ENCODE measurements at places on chromosomes 11 and 22.
A peak's percentile ranks its signal among the peaks of the same experiment; 100 is the strongest.

GRCh38 chr22:37243402-37244113, 511 bp downstream of the RAC2 start:
- DNase-seq, result no peak

DNA sequence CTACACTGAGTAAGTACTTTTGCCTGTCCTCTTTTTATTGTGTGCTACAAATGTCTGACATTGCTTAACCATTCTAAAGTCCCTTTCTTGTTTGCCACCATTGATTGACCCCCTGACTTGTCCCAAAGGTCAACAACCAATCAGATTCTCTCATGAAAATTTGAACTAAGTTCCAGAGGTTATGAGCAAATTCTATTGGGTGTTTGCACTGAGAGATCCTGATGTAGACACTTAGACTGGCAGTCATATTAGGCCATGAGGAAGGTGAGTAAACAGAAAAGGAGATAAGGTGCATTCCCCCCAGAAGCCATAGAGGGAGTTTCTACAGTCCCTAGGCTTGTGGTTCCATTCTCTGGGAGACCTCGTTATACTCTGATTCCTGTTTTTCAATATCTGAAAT, 101.3 kb upstream of the E2F8 start:
- DNase-seq, result no peak

DNA sequence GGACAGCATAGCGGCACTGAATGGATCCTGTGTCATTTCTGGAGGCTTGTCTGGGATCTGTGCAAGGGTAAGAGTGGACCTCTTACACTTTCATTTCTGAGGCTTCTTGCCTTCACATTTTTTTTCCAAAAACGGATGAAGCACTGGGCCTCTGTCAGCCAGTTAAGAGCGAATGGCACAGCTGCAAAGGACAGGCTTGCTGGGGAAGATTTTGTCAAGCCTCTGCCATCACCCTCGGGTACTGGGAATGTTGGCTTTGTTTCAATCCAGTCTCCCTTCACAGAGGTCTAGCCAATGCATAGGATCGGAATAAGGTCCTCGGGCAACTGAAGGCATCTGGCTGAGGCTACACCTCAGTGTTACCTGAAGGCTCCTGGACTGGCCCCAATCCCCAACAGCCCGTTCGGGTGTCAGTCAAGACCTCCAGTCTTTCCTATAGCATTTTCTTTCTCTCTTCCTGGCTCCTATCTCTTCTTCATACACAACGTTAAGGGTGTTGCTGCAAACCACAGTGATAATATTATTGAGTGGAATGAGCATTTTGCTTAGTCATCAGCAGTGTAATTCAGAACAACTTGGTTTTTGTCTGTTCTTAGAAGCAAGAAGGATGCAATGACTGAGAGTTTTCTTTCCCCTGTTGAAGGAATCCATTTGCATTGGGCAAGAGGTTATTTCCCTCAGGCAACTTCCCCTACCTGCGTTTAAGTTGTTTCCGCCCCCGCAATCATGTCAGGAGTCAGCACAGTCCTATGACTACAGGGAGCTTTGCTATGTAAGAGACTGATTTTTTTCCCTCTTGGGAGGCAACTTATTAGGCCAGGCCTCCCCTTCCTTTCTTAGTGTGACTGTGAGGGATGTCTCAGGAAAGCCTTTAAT, 22.8 kb downstream of the NPAT start:
- DNase-seq, result peak; percentile 73

GRCh38 chr11:24872186-24872585, 375.3 kb downstream of the LUZP2 start:
- no peak for DNase-seq

DNA sequence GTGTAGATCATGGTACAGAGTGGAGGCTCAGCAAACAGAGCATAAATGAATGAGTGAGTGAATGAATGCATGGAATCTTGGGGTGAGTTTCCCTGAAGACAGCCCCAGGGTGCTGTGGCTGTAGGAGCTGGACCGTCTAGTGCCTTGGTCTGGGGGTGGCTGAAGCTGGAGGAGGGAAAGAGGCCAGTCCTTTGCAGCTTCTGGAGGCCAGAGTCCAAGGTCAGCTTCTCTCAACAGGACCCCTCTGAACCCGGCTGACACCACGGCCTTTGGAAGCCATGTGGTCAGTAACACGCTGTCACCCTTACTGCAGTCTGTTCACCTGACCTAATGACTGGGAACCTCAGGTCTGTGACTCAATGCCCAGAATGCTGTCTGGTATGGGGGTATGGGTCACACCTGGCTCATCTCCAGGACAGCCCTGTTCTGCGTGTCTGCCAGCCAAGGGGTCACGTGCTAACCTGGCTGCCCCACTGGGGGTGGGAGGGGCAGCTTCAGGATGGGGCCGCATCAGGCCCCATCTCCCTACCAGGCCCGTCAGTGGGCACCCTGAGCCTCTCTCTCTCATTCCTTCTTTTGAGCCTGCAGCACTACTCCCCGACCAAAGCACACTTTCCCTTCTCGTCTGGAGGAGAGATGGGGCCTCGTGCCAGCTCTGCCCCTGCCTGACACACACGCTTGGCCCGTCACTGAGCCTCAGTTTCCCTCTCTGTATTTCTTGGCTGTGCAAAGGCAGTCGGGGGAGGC, 24.1 kb upstream of the CHKA start:
- DNase-seq, result no peak

- no peak for DNase-seq
Observed at GRCh38 chr11:46747150-46747549, 28.1 kb downstream of the F2 start.

- DNase-seq, result peak; percentile 85
Observed at GRCh38 chr11:34053161-34053686, 1.7 kb downstream of the CAPRIN1 start.

GRCh38 chr11:554428-555226, 5.9 kb downstream of the LMNTD2 start:
- peak; percentile 81 for DNase-seq

- DNase-seq, result no peak
Observed at GRCh38 chr11:116804001-116804400, 12.3 kb upstream of the APOA5 start.

- no peak for DNase-seq
Observed at GRCh38 chr11:85590848-85591483, 36.2 kb downstream of the DLG2 start.

- no peak for DNase-seq
Observed at GRCh38 chr11:76665921-76666351, 4.6 kb downstream of the LRRC32 start.

- no peak for DNase-seq
Observed at GRCh38 chr11:110812086-110812733, 100.0 kb upstream of the ARHGAP20 start.

- DNase-seq, result no peak
Observed at GRCh38 chr11:12853652-12854296, 155.3 kb upstream of the RASSF10 start.

DNA sequence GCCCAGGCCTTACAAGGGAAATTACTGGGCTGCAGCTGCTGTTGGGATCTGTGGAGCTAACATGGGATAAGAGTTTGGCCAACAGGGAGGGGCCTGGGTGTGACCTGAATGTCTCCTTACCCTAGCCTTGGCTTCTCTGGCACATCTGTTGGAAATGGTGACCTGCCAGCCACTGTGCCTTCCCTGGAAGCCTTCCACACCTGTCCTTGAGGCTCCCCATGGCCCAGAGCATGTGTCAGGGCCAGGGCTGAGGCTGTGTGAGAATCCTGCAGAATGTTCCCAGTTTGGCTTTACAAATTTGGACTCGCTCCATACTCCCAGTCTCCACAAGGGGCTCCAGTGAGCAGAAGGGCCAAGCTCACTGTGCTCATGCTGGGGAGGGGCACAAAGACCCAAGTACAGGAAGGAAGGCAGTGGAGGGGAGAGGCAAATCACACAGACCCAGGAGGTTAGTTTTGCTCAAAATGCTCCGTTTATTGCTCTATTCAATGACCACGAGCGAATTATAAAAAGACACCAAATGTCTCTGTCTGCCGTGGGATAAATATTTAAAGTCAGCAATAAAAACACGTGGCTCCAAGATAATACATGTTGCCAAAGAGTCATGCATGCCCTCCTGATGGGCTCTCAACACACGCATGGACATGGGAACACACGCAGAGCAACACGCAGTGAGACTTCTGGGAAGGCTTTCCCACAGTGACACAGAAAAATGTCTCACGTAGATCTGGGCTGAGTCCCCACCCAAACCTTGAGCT, 1.7 kb upstream of the IGSF22 start:
- peak; percentile 66 for DNase-seq

GRCh38 chr11:106986673-106987072, 31.6 kb downstream of the GUCY1A2 start:
- no peak for DNase-seq

DNA sequence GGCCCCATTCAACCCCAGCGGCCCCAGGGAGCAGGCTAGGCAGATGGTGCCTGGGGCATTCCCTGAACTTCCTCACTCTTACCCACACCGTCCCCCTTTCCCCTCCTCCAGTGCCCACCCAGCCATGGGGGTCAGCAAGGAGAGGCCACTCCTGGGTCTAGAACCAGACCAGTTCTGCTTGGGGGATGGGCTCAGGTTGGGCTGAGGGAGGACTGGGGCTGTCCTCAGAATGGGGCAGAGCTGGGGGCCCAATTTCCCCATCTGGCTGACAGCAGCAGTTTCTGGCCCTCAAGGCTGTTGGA, 12.4 kb downstream of the SCYL1 start:
- DNase-seq, result no peak

DNA sequence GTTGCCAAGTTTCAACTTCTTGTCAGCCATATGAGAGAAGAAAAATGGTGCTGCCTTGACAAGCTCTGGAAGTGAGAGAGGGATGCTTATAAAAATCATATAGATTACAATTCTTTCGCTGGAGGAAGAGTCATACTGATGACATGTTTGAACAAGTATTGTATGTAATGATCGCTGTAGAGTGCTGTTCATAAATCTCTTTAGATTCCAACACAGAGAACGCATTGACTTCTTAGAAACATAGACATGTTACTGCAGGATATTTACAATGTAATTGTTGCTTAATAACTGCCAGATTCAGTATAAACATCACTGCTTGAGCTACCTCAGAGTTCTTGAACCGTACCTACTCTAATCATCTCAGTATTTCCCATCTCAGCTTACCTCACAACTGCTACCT, 571.6 kb downstream of the LUZP2 start:
- no peak for DNase-seq

DNA sequence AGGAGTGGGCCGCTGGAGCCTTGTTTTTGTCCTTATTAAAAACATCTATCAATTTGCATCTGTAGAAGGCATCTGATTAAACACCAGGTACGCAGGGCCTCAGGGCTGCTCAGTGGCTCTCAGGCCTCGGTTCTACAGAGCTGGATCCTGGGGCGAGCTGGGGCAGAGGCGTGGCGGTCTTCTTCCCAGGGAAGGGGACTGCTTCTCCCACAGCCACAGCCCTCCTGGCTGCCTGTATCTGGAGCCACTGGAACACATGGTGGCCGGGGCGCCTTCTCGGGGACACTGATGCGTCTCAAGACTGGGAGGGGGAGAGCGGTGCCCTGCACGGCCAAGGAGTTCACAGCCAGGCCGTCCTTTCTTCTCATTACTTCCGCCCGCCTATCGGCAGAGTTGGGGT, 1178.2 kb downstream of the BRD1 start:
- no peak for DNase-seq

- DNase-seq, result no peak
Observed at GRCh38 chr11:128146926-128147605, 440.3 kb downstream of the ETS1 start.

- no peak for DNase-seq
Observed at GRCh38 chr22:49923445-49923844, 5.0 kb downstream of the CRELD2 start.

GRCh38 chr22:11605468-11605981, 3922.5 kb upstream of the OR11H1 start:
- DNase-seq, result no peak

DNA sequence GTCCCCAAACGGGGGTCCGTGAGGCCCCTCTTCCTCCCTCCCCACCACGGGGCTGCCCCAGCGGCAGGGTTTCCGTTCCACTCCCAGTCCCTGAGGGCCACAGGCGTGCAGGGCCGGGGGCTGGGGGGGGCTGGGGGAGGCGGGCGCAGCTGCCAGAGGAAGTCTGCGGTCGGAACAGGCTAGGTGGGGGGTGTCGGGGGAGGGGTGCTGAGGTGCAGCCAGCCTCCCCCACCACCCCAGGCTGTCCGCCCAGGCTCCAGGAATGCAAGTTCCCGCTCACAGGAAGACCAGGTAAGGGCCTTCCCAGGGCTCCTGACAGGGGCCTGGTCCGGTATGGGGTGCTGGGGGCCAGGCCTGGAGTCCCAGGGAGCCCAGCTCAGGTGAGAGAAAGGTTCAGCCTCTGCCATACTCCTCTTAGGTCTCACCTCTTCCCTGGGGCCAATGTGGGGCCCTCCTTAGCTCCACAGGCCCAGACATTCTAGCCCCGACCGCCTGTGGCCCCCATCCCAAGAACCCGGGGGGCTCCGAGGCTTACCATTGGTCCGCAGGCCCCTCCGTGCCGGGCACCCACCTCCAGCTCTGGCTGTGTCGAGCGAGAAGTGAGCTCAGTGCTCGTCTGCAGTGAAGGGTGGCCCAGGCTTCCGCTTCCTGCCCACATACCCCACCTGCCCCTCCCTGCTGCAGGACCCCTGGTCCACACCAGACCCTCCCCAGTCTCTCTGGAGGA, at the start of gene PTPRCAP:
Gene PTPRCAP (minus strand): TSS at position 601 of the 727 bp plus-strand sequence. CDS start 63 bp downstream, at position 538.
- peak; percentile 78 for DNase-seq

DNA sequence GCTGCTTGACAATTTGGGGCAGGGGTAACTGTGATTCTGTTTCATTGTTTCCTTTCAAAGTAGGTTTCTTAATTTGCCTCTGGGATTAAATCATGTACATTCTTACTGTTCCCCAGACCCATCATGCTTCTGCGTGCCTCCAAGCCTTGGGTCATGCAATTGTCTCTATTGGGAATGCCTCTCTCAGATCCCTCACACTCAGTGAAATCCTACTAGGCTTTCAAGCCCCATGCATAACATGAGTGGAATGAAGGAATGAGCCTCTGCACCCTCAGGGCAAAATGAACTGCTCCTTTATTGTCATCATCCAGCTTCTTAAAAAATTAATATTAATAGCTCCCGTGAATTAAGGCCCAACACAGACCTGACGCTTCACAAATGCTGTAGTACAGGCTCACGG, 381.7 kb downstream of the TENM4 start:
- no peak for DNase-seq

DNA sequence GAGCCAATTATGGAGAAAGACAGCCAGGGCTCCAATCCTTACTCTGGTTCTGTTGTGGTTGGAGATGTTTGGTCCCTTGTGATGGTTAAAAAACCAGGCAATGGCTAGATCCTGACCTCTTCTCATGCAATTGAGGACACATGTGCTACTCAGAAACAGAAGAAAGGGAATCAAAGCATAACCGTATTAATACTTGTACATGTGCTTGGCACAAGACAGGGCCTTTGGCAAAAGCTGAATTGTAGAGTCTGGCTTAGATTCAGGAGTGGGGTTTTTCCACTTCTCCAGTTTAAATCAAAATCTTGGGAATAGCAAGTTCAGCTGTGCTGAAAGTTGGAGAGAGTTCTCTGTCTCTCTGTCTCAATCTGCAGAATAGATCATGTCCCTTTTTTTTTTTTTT, 80.1 kb upstream of the E2F8 start:
- DNase-seq, result no peak

DNA sequence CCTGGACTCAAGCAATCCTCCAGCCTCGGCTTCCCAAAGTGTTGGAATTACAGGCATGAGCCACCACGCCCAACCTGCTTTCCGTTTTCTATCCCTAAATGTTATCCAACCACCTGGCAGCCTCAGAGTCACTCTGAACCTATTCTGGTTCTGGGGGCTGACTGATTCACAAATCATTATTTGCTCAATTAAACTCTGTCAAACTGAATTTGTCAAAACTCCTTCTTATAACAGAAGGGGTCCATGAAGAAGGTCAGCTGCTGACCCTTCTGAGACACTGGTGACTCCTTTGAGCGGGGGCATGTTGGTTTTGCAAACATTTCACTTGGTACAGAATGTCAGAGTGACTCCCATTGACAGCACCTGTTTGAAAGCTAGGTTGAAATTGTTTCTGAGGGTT, 1.8 kb upstream of the VPS37C start:
- DNase-seq, result no peak

GRCh38 chr11:131866535-131867400, 496.4 kb downstream of the NTM start:
- DNase-seq, result no peak
